ENCODE measurements at places on chromosomes 3 and 15.

DNA sequence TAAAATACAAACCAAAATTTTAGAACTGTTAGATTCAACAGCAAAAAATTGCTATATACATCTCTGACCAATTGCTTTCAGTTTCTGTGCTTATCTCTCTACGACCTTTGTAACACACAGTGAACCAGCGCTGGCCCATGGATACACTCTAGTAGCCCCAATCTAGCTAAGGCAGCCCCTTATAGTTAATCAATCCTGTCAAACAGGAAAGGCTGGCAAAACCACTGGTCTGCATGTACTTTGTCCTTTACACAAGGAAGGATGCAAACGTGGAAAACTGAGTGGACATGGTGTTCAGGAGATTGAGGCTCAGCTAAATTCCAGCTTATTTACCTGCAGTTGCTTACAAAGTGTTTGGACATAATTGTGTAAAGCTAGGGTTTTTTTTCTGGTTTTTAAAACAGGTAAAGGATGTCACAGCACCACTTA, 25.9 kb downstream of the ADGRG7 start:
- DNase-seq = no peak

- no peak for DNase-seq
Measured at GRCh38 chr3:131421301-131421700, 39.7 kb downstream of the NUDT16 start.

- DNase-seq = no peak
Measured at GRCh38 chr3:13500133-13500885, 20.2 kb downstream of the HDAC11 start.

DNA sequence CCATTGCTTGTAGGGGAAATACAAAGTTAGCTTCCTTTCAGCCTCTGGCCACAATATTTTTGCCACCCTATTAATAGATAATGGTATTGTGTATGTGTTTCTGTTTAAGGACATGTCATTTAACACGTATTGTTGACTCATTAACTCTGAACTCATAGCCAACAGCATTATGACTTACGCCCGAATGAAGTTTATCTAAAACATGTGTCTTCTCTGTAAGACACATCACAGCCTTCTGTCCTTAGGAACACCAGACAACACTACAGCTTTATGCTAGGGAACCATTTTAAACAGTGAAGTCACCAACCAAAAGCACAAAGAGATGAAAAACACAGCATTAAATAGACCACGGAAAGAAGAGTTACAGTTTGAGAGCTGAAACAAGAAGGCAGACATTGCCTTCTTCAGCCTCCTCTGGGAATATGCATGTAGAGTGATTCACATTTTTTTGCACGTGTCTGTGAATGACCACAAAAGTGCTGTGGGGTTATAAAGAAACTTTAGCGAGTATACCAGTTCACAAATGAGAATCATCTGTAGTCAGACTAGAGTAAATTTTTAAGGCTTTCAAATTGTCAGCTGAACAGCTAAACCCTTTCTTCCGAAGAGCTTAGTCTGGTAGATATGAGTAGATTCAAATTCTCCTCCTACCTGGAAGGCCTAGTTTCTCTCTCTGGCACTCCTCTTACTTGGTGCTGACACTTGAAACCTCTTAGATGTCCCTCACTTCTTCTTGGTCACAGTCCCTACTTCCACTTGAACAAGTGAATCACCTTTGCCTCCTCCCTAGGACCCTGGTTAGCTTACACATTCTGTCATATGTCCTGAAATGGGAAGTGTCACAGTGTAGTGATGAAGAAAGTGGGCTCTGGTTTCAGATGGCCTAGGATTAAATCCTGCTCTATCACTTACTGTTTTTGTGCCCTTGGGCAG, 32.2 kb downstream of the MCTP2 start:
- peak; percentile 24 for DNase-seq

- DNase-seq = no peak
Measured at GRCh38 chr15:56992725-56993124, 74.3 kb downstream of the TCF12 start.

- peak; percentile 66 for DNase-seq
Measured at GRCh38 chr15:74541494-74542165, 610 bp downstream of the ARID3B start.

DNA sequence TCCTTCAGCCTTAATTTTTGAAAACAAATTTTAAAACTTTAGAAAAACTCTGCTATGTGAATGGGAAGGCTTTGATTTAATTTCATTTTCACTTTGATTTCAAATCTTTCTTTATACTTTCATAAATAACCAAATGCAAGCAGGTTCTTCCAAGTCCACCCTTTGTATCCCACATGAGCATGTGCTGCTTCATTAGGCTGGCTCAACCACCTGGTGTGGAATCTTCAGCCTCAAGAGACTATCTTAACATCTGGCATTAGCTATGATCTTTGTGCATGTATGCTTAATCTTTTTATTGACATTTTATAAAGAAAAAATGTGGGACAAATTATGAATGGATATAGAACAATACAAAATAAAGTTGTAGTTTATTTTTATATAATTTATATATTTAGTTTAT, 81.8 kb upstream of the MLF1 start:
- no peak for DNase-seq

DNA sequence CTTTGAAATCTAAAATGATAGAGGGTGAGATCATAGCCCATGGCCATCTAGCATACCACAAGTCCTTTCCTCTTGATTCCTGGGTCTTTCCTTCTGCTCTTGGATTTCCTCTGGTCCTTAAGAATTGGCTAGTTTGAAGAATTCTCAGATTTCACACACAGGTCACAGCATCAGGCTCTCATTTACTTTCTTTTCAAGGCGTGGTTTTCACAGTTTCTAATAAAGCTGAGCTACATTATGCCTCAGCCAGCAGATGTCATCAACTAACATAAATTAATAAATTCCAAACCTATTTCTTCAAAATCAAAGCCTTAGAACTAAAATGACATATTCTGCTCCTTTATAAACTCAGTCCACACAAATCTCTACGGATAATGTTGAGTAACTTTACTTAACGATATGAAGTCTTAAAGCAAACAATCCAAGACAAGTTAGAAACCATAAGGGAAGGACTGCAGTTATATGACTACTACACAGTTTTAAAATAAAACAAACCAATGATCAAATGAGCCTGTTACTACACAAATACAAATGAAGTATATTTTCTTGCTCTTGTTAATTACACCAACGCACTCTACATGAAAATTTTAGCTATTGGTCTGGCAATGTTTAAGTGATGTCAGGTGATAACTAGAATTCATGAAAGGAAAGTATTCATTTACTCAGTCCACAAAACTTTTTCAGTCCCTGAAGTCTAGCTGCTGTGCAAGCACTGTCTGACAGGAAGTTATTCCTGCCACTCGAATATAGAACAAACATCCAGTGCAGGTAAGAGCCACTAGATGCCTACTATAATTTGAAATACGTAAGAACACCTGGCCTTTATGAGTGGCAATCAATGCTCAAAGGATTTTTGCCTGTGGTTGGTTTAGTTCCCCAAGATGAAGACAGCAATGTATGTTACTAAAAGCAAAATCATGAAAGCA, 9.2 kb downstream of the CCDC14 start:
- DNase-seq = peak; percentile 41

DNA sequence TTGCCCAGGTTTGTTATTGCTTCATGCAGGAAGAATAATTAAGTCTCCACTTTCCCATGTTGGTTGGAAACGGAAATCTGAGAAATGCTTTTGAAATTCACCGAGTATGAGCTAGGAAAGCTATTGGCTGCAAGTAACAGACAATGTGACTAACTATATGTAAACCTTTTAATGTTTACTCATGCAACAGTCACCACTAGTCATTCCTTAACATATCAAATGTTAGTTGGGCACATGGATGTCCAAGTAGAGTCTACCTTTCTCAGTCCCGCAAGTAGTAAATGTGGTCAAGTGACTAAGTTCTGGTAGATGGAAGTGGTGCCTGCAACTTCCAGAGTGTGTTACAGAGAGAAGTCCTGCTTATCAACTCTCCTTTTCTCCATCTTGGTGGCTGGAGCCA, 52.5 kb downstream of the KLF15 start:
- DNase-seq = no peak

GRCh38 chr3:129699199-129699598, 92.7 kb upstream of the PLXND1 start:
- DNase-seq = no peak

- no peak for DNase-seq
Measured at GRCh38 chr3:127815001-127815400, 7.3 kb downstream of the MGLL start.

DNA sequence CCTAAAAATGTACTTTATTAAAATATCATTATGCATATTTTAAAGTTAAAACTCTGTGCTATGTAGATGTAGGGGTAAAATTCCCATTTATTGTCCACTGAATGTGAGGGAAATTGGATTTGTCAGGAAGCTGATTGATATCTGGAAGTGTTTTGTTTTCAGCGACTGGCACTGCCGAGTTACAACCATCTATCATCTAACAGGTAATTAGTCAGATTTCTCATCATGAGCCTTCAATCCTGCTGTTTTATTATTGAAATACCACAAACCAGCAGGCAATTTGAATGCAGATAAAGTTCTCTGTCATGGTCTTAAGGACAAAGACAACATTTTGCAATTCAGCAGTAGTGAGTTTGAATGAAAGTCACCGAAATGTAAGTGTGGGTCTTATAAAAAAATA, 40.5 kb downstream of the ZIC1 start:
- no peak for DNase-seq

- DNase-seq = peak; percentile 54
Measured at GRCh38 chr15:40787344-40787841, 17.6 kb downstream of the C15orf62 start.

GRCh38 chr3:15953841-15954240, 156.1 kb upstream of the ANKRD28 start:
- no peak for DNase-seq

DNA sequence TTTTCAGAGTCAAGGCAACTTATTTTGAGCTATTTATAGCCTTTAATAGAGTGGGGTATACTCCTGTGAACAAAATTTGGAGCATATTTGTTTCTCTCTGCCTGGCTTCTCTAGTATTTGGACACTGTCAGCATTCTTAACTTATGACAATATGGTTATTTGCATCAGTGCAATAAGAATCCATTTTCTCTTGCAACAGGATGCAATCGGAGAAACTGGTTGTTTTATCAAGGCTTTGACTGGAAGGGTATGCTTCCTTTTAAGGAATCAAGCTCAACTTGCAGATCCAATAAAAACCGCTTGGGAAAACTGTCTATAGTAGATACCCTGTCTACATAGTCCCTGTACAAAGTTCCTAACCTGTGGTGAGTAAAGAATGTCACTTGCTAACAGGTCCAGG, 106.7 kb downstream of the DPH6 start:
- peak; percentile 88 for DNase-seq

- no peak for DNase-seq
Measured at GRCh38 chr3:34016925-34017587, 218.6 kb downstream of the PDCD6IP start.

- DNase-seq = peak; percentile 87
Measured at GRCh38 chr3:127011270-127011992, 28.5 kb downstream of the PLXNA1 start.

- no peak for DNase-seq
Measured at GRCh38 chr15:27065151-27065550, 94.2 kb downstream of the GABRG3 start.

DNA sequence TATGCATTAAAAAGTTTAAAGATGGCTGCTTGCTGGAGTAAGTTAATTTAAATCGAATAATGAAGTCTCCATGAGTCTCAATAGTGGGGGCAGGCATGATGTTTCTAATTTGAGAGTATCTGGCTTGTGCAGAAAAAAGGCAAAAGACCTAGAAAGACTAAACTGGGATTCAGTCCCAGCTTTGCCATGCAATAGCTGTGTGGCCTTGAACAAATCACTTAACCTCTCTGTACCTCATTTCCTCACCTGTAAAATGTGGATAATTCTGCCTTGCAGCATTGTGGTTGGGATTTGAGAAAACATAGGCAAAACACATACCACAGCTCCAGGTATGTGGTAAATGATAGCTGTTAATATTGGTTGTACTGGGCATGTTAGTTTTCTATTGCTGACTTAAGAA, 8.6 kb downstream of the LXN start:
- no peak for DNase-seq

DNA sequence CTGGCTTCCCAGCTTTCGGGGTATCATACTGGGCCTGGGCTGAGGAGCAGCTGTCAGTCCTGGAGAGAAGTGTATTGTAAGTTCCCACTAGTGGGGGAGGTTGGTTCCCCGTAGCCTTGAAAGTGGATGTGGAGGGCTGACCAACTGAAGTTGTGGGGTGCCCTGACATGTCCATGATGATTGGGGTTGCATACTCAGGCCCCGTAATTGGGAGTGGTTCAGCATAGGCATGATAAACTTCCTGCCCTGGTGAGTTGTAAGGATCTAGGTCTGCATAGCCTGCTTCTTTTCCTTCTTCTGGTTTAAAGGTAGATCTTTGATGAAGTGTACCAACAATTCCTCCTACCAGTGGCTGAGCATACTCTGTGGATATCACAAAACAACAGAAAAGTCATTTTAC, 36.3 kb downstream of the ST3GAL6 start:
- DNase-seq = no peak

GRCh38 chr3:181976526-181976925, 264.8 kb downstream of the SOX2 start:
- no peak for DNase-seq

DNA sequence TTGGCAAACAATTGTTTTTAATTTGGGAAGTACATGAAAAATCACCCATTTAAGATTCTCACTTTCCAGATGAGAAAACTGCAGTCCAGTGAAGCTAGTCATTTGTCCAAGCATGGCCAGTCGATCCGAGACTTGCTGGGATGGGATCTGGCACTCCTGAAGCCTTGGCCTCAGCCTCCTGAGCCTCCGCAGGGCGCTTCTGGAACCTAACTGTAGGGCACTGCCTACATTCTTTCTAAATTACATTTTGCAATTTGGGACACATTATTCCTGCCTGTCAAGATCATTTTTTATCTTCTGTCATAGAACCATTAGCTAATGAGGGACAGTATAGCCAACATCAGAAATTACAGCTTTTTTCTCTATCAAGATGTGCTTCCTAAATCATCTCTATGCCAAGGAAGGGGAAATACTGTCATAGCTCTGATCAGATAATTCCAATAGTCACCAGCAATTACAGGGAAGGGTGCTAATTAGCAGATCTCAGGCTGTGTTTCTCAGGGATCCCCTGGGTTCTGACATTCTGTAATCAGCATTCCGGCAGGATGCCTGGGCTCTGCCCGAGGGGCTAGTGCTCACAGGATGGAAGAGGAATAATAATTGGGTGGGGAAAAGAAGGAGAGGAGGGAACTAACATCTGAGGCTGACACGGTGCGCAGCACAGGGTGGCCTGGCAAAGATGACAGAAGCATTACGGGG, 28.3 kb downstream of the ANAPC13 start:
- DNase-seq = no peak

DNA sequence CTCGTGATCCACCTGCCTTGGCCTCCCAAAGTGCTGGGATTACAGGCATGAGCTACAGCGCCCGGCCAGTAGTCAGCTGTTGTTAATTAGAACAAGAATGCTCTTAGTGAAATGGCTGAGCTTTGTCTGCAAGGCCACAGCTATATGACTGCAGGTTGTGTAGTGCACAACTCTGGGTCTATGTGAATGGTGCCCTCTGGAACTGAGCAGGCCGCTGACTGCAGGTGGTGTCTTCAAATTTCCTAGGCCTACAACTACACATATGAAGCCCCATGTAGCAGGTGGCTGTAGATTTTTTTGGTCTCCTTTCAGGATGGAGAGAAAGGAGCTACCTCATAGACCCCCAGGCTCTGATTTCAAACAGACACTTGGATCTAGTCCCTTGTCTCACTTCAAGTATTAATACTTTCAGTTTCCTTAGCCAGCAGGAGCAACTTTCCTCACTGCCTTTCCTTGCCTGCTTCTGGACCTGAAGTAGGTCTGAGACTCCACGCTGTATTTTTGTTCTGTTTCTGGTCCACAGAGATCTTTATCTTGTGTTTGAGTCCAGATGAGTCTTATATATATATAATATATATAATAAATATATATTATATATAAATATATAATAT, 86.9 kb downstream of the C3orf80 start:
- no peak for DNase-seq

- DNase-seq = peak; percentile 48
Measured at GRCh38 chr3:66154444-66154861, 66.3 kb upstream of the SLC25A26 start.
